ENCODE measurements at places on chromosomes 2 and 18.

GRCh38 chr2:106219813-106220212 lies 25.7 kb upstream of the UXS1 start:
- no peak for DNase-seq

GRCh38 chr18:7945882-7946281 lies 378.8 kb downstream of the PTPRM start:
- peak; percentile 77 for DNase-seq

DNA sequence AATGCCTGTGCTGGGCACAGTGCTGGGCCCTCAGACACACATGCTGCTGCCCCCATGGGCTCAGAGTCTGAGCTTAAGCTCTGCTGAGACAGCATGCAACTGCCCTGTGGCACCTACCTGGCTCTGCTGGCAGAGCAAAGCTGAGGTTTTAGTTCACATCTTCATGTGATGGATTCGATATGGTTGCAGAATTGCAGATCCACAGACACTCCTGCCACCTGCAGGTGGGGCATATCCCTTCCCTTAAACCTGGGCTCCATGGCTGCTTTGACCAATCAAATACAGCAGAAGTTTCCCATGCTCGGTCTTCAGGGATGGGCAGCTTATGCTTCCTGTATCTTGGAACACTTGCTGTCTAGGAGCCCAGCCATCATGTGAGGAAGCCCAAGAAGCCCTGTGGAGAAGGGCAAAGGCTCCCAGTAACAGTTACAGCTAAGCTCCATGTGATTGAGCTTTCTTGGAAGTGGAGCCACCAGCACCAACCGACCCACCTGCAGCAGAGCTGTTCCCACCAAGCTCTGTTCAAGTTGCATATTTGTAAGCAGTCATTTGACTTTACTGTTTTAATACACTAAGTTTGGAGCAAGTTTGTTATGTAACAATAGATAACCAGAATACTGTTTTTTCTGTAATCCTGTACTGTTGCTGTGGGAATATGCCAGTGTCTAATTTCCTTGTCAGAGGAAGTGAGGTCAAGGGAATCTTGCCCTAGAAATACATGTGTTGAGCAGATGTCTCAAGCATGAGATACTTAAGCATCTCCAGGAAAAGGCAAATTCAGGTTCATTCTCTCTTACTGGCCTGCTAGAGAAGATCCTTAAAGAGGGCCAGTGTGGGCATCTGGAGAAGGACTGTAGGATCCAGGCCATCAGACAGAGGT lies 79.3 kb downstream of the SH3RF3 start:
- no peak for DNase-seq

DNA sequence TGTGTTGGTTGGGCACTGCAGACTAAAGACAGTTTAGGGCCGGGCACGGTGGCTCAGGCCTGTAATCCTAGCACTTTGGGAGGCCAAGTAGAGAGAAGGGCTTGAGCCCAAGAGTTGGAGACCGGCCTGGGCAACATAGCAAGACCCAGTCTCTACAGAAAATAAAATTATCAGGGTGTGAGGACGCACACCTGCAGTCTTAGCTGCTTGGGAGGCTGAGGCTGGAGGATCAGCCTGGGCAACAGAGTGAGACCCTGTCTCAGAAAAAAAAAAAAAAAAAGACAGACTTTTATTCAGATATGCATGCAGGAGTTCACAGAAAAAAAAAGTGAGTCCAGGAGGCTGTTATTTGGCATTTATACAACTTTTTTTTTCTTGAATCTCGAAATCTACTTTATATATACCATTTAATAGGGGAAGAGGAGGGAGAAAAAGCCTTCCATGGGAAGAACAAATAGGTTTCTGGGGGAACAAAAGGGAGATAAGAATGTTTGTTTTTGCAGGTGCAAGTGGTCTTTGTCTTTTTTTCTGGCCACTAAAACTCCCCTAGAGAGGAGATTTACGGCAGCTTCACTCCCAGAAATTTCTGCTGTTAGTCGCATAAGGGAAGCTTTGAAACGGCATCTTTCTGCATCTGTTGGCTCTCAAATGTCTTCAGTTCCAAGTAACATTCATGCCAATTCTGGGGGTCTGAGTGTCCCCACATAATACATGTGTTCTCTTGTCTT lies 4.1 kb upstream of the MSH6 start:
- DNase-seq = no peak

GRCh38 chr2:42117923-42118753 lies 51.0 kb upstream of the EML4 start:
- peak; percentile 58 for DNase-seq

- DNase-seq = no peak
Observed at GRCh38 chr2:65482971-65483370, 50.6 kb upstream of the SPRED2 start.

DNA sequence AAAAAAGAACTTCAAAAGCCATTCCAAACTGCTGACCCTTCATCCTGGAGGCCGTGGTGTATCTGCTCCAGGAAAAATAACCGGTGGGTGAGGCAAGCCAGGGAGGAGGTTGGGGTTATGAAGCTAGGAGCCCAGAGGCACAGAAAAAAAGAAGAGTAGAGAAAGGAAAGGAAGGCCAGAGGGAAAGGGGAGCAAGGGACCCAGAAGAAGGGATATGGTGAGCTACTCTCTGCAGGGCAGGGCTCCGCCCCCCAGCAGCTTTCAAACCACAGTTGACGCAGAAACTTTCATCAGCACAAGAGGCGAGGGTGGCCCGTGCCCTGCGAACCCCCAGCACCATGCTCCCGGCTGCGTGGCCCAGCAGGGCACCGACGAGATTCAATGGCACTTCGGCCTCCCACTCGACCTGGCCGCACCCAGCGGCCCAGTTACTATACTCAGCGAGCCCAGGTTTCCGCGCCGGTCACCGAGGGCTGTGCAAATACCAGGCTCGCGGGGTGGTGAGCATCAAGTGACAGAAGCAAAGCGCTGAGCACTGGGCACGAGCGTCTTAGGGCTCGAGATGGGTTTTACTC lies 665 bp downstream of the MCM6 start:
- peak; percentile 58 for DNase-seq

GRCh38 chr2:29562896-29563295 lies 358.5 kb downstream of the ALK start:
- DNase-seq = no peak

GRCh38 chr2:241540771-241541561 lies 17.6 kb upstream of the BOK start:
- no peak for DNase-seq

DNA sequence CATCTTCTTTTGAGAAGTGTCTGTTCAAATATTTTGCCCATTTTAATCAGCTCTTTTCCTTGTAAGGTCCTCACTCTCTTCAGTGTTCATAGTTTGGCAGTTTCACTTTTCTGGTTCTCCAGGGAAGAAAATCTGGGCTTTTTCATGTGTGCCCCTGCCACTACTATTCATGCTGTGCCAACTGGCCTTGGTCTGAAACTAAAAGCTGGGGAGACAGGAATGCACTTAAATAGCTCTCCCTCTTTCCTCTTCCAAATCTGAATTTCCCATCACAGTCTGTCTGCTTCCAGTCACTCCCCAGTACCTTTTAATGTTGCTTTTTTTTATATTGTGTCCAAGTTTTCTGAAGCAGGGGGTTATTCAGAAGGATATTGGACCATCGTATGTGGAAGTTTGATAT lies 574.3 kb upstream of the POU3F3 start:
- no peak for DNase-seq

GRCh38 chr18:38290229-38290628 lies 724.6 kb upstream of the CELF4 start:
- DNase-seq = no peak

GRCh38 chr2:76506538-76506937 lies 795.8 kb upstream of the GCFC2 start:
- peak; percentile 25 for DNase-seq

DNA sequence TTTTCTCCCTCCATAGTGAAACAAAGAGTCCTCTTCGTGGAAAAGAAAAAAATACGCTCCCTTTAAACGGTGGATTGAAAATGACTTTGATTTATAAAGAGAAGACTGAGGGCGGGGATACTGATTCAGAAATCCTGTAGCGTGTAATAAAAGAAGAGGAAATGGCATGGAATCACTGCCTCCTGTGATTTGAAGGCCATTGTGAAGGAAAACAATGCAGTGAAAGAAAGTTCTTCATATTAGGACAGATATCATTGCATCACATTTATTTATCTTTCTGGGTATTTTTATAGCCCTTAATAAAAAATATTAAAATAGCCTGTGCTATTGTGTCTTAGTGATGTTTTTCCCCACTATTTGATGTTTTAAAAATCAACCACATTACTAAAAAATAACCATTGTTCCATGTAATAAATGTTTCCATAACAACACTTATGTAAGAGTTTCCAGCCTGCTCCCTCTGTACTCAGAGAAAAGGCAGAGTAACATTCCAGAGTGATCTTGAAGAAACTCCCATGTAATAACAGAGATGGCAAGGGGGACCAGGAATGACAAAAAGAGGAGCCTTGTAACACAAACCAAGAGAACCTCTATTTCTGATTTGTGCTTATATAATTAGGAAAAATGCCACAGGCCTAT lies 8.0 kb downstream of the MRPL33 start:
- DNase-seq = no peak

Measured in H4 (cell line).